ENCODE measurements at places on chromosomes 16 and 17. TPM values are rescaled to one million over a fixed set of nuclear protein-coding genes. Genes with fewer than 3 reads are reported as not detected.

FADS6 gene
- 0.24 TPM for total RNA-seq

SPN gene
- total RNA-seq: not detected

SKAP1 gene
- total RNA-seq: not detected

ITGB4 gene
- 367 TPM for total RNA-seq

ALG1 gene
- total RNA-seq: 21.0 TPM

SDR42E1 gene
- total RNA-seq: 31.8 TPM

KRTAP1-5 gene
- total RNA-seq: not detected

C17orf75 gene
- total RNA-seq: 19.0 TPM

C16orf74 gene
- 100 TPM for total RNA-seq

COG1 gene
- 11.1 TPM for total RNA-seq
